Stimulated activated CD4-positive, alpha-beta T cell treated with anti-CD3 and anti-CD28 coated beads, Interleukin-4, amount 100 ng/mL, for 1 hour (primary cell): ENCODE measurements at places on chromosomes 11 and 22.

- DNase-seq, result no peak
These were observed 208.8 kb downstream of the DCDC1 start for GRCh38 chr11:31160504-31161422.

- no peak for DNase-seq
These were observed 23.8 kb downstream of the OSBP2 start for GRCh38 chr22:30718491-30718890.

DNA sequence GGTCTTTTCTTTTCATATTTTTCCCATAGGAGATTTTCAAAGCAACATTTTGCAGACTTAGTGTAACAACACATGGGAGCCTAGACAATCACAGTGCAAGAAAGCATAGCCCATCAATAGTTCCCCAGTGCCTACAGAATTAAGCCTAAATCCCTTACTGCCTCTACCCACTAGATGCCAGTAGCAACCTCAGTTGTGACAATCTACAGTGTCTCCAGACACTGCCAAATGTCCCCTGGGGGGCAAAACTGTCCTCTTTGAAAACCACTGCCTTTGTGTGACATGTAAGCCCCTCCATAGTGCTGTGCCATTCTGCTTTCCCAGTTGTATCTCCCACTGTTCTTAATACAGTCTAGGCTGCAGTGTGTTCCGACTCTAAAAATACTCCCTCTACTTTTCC lies 1329.0 kb downstream of the LRRC4C start:
- DNase-seq, result no peak

DNA sequence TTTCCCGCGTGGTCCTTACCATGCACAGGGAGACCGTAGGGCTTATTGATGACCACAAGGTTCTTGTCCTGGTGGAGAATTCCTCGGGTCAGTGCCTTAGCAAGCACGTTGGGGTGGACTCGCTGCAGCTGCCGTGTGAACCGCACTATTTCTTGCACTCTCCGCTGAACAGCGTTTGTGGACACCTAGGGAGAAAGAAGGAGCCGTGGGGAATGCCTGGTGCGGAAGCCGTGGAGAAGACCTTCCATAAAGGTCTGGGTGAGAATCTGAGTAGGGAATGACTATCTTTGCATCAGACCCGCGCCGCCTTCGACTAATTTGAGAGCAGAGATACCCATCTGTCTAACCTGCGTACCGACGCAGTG lies 597 bp downstream of the RPUSD4 start:
- no peak for DNase-seq

DNA sequence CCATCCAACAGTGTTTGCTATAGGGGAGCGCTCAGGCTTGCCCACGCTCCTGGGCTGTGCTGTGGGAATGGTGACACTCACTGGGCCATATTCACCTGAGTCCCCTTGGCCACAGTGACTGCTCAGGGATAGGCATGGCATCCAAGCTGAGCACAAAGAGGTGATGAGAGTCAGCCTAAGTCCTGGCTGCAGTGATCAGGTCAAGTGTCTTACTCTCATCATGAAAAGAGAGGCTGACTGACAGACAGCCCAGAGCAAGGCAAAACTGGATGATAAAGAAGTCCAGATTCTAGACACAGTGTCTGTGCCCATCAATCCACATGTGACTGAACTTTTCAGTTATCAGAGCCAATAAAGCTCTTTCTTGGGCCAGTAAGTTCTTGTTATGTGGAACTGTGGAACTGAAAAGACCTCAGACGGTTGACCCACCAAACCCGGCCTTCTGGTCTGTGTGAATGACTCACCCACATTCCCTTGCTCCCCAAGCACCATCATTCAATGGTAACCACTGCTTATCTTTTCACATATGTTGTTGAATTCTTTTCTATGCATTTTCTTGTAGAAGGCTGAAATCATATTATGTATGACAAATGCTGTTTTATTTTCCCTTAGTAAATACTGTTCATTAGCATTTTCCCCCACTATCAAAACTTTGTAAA lies 43.2 kb upstream of the YPEL1 start:
- DNase-seq, result no peak

DNA sequence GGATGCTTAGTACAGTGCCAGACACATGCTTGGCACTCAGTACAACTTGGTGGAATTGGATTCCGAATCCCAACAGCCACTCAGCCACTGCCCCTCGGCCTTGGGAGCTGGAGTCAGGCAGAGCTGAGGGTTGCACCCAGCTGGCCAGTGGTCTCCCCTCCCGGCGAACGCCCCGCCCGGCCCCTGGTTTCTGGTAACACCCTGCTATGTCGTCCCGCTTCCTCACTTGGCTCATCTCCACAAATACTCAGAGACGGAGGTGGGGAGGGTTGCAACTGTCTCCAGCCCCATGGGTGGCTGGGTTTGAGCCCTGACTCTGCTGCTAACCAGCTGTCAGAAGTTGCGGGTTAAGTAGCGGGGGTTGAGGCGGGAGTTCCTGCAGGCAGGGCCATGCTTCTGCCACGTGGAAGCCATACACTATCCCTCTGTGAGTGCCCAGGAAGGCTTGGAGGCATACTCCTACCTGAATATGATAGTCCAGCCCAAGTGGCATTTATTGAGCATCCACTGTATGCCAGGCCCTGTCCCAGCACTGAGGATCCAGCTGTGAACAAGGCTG lies 67.1 kb downstream of the GRIK4 start:
- DNase-seq, result no peak

- DNase-seq, result no peak
These were observed 555.1 kb downstream of the OPCML start for GRCh38 chr11:132977241-132977640.

DNA sequence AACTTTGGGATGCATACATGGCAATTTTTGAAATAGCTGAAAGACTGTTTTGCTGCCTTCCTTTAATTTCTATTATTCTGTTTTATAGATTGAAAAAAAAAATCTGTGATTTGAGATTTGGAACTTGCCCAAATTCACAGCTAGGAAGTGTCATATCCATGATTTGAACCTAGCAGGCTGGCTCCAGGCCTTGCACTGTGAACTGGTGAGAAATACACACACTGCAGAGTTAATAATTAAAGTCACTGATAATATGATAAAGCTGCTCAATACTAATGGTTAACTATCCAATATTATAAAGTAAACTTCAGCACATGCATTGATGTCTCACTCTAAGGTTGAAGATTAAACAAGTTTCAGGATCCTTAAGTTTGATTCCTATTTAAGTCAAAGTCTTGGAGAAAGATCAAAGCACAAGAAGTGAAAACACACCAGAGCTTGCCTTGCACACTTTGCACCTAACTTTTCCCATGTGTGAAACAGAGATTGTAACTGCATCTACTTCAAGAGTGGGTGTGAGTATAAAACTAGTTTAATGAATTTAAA lies 150.6 kb upstream of the CCDC179 start:
- no peak for DNase-seq

- no peak for DNase-seq
These were observed 114.0 kb upstream of the AKIP1 start for GRCh38 chr11:8796941-8797340.

DNA sequence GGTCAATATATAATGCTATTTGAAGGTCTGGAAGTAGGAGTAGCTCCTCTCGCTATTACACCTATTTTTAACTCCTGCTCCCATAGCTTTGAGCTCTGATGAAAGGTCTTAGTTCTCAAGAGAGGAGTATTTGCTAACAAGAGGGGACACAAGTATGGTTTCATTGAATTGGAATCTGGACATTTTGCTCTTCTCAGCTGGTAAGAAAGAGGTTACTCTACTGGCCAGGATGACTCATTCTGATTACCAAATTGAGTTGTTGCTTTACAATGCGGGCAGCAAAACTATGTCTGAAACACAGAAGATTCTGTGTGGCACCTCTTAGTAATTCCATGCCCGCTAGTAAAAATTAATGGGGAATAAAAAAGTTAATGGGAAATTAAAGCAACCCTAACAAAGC lies 63.6 kb upstream of the EP300 start:
- no peak for DNase-seq

- DNase-seq, result no peak
These were observed 27.5 kb downstream of the IGHMBP2 start for GRCh38 chr11:68930991-68931855.

DNA sequence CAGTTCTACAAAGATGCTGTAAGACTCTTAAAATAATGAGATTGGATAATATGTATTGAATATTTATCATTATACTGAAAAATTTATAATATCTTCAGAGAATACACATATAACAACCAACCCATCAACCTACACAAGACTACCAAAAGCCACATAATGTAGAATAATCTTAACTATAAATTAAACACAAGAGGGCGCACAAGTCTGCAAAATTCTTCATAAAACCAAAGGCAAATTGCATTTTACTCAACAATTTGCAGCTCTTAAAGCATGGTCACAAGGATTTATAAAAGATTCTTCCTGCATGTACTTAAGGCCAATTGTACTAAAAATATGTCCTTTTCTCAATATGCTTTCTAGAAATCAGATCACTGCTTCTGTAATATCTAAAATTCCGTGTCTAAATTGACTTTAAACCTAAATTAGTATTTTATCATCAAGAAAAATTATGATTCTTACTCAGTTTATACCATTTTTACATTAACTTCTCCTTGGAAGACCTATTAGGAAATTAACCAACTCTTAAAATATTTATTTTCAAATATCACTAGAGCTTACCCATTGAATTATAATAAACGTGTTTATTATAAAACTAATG lies 79.0 kb downstream of the TTC28 start:
- DNase-seq, result no peak

DNA sequence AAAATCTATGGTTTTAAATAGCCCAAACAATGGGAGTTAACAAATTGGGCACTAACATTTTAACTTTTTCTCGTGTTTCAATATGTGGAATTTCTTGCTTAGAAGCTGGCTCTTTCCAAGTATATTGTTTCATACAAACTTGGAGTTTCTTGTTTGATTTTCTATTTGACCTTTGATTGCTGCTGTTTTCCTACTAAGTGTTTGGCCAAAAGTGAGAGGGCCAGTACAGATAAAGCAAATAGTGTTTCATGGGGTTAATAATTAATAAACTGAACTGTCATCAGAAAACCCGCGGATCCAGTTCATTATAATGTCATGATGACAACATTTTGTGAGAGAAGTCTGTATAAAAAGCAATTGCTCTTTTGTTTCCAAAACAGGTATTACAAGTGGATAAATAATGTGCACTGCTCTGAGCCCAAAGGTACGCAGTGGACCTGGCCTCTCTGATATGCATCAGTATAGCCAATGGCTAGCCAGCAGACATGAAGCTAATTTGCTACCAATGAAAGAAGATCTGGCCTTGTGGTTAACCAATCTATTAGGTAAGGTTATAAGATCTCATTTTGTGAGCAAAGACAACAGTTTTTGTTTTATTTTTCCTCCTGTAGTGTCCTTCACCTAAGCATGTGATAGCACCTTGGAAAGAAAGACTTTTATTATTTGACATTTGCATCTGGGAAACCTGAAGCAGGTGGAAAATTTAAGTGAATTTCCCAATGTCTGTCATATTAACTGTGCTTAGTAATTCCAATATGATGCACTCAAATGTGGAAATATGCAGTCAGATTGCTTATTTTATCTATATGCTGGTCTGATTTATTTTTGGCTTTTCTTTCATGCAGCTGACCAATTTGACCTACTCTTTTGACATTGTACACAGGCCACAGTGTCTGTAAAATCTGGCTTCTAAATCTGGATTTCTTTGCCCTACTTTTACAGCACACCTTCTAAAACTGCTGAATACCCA lies 8.3 kb downstream of the GAS2 start:
- DNase-seq, result no peak

- no peak for DNase-seq
These were observed 87.0 kb upstream of the THY1 start for GRCh38 chr11:119509969-119510401.

GRCh38 chr11:2474059-2474901 lies 29.5 kb downstream of the KCNQ1 start:
- no peak for DNase-seq

GRCh38 chr11:108501396-108501795 lies 3.2 kb upstream of the POGLUT3 start:
- no peak for DNase-seq

GRCh38 chr11:75801362-75802020 lies 13.5 kb upstream of the UVRAG start:
- DNase-seq, result no peak

DNA sequence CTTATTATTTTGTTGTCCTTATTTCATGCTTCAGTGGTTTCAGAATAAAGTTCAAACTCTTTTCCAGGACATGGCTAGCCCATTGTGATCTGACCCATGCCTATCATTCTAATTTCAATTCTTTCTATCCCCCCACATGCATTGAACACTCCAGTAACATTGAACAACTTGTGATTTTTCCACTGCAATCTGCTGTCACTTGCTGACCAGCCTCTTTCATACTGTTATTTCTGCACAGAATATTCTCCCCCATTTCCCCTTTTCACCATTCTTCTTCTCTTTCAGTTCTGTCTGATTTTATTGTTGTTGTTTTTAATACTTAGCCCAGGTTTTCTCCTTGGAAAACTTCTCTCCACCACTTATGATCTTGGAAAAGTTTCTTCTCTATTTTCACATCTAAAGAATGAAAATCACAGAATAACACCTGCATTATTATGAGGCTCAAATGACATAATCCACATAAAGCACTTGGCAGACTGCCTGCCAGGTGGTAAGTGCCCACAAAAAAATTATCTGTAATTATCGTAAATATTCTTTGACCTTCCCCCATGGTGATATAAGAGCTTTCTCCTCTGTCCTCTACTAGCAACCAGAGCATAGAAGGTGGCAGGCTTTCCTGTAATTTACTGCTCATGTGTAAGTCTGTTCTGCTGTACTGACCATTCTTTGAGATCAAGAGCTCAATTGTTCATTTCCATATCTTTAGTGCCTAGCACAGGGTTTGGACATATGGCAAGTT lies 51.9 kb upstream of the EED start:
- DNase-seq, result no peak

GRCh38 chr22:42632096-42632495 lies 8.3 kb downstream of the ATP5MGL start:
- no peak for DNase-seq

- no peak for DNase-seq
These were observed 12.3 kb downstream of the PIK3IP1 start for GRCh38 chr22:31279821-31280505.

- no peak for DNase-seq
These were observed 20.5 kb downstream of the TRMU start for GRCh38 chr22:46355996-46356471.

DNA sequence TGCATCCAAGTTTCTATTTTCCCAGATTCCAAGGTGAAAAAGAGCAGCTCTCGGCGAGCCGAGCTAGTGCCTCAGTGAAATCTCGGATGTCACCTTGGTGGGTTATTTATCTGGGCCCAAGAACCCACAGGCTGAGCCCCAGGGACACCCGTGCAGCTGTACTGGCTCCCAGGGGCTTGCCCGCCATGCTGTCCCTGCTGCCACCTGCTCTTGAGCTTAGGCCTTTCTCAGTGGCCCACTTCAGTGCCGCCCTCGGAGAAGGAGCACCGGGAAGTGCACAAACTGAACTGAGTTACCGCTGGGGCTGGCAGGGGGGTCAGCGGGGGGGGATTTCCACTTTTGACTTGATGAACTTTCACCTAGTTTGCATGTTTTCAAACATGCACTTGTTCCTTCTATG lies 27.9 kb downstream of the CPT1A start:
- no peak for DNase-seq

- DNase-seq, result no peak
These were observed 182.3 kb downstream of the DSCAML1 start for GRCh38 chr11:117614728-117615127.

GRCh38 chr22:49446759-49447710 lies 380.6 kb downstream of the BRD1 start:
- DNase-seq, result peak; percentile 29

GRCh38 chr11:67071420-67072284 lies 15.0 kb downstream of the RHOD start:
- peak; percentile 73 for DNase-seq

GRCh38 chr11:15988016-15988550 lies 368.3 kb downstream of the SOX6 start:
- no peak for DNase-seq
